Amygdala (tissue), 56 donors: ENCODE measurements at places on chromosomes 11 and 22.

GRCh38 chr11:82494988-82495432, 238.7 kb downstream of the FAM181B start:
- DNase-seq = no peak

DNA sequence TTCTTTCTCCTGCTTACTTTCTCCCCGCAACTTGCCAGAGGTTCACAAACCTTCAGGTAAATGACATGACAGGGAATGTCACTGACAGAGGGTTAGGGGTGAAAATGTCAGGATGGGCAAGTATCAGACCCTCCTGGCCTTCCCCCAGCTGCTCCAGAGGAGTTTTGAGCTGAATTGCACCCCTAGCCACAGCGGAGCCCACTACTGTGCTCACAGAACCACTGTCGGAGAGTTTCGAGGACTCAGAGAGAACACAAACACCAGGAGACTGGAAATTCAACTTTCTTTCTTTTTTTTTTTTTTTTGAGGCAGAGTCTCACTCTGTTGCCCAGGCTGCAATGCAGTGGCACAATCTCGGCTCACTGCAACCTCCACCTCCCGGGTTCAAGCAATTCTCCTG, 21.5 kb upstream of the P2RY2 start:
- no peak for DNase-seq

DNA sequence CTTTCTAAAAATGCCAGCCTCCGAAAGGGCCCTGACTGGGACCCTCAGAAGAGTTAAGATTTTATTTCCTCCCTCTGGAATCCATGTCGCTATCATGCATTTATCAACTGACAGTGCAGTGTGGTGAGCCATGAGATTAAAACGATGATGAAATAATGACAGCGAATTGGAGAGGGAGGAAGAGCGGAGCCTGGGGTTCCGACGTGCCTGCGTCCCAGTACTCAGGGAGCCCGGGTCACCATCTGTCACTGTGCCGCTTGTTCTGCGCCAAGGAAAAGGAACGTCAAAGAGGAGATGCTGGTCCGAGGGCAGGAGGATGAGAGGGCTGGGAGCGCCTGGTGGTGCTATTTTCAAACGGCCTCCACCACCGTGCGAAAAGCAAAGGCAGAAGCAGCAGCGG, 46.2 kb downstream of the MACROD1 start:
- no peak for DNase-seq

- no peak for DNase-seq
Observed at GRCh38 chr11:1542267-1542666, 29.8 kb downstream of the DUSP8 start.

DNA sequence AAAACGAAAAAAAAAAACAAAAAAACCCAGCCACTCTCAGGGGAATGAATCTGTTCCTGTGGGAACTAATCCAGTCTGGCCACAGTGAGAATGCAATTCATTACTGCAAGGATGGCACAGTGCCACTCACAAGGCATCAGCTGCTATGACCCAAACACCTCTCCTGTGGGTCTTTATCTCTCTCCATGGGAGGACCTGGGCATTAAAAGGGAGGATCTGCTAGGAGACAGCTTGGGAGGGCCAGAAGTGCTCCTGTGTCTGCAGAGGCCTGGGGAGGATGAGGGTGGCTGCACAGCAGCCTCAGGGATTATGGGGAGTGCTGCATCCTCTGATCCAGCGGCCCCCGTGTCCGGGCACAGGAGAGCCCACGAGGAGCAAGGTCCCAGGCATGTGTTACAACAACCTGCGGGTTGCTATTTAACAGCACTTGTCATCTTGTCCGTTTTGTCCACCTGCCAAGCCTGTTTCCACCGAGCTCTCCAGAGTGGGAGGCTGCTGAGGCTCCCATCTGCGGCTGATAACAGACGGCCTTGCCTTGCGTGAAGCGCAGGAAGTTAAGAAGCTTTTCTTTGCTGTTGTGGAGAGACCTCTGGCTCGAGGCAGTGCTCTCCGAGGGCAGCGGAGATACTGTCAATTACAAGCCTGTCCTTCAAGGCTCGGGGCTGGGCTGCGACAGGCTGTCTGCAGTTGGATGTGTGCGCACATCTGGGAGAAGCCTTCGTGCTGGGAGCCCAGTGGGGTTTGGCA, 97.7 kb downstream of the NXPE2 start:
- no peak for DNase-seq
